MG63 (cell line): ENCODE measurements at places on chromosomes 1 and 21.

DNA sequence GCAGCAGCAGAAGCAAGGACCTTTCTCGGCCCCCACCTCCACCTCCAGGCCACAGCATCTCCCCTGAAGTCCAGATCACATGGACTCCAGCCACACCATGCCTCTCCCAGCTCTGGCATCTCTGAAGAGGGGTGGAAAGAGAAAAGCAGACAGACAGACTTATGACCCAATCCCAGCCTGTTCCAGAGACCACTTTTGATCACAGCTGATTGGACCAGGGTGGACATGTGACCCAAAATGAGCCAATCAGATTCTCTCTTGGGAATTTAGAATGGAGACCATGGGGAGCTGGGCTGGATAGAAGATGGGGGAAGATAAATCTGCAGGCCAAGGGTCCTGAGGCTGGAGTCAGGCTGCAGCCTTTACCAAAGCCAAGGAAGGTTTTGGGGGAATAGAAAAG is 16.4 kb downstream of the HTR1D start:
- DNase-seq, result no peak

DNA sequence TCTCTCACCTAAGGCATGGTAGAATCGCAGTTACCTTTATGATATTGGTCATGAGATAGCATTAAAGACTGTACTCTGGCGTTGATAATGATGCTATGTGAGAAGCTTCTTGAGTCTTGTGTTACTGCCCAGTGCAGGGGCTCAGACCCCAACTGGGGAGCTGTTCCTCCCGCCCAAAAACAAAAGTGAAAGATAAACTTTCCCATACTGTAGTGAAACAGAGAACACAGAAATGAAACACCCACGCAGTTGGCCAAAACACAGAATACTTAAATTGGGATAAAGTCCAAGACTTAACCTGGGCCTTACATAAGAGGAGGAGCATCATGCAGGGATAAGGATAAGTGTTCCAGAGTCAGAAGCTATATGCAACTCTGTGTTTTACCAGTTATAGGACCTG is 130.6 kb downstream of the HHIPL2 start:
- DNase-seq, result no peak

DNA sequence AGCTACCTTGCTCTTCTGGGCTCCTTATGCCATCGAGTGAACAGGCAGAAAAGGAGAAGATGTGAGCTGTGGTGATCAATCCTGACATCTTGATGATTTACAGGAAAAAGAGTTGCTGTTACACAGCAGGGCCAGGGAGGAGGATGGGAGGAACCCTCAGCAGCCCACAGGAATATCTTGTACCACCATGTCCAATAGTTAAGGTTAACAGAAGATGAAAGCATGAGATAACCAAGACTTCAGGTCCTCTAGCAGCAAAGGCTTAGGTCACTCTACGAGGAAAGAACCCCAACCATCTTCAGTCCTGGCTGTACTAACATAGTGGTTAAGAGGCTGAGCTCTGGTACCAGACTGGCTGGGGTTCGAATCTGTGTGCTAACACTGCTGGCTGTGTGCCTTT is 12.1 kb upstream of the SELENBP1 start:
- DNase-seq, result no peak

GRCh38 chr1:180262628-180263488 is 32.8 kb downstream of the LHX4 start:
- no peak for DNase-seq

GRCh38 chr1:218480588-218481099 is 135.5 kb downstream of the TGFB2 start:
- DNase-seq, result no peak

- no peak for DNase-seq
Observed at GRCh38 chr1:20819818-20820217, 32.7 kb upstream of the HP1BP3 start.

GRCh38 chr1:19169642-19170041 is 40.4 kb downstream of the UBR4 start:
- DNase-seq, result no peak

GRCh38 chr1:196407358-196408051 is 200.7 kb downstream of the KCNT2 start:
- no peak for DNase-seq

GRCh38 chr1:247639381-247639981 is 34.1 kb downstream of the OR2G3 start:
- DNase-seq, result peak; percentile 40

- DNase-seq, result no peak
Observed at GRCh38 chr1:169995993-169996392, 78.5 kb downstream of the KIFAP3 start.

DNA sequence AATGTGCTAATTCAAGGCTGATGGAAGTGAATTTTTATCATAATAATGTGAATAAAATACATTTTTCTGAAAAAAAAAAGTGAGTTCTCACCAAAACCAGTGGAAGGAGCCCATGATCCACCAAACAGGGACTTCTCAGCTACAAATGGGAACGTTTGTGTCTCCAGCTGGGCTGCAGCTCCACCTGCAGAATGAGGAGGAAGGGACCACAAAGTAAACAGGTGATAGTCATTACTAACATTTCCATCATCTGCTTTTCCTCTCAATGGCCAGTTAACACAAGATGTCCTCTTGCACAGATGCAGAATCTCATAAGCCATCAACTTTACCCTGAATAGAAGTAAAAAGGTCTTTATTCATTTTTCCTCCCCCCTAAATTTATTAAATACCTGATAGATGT is 246.2 kb downstream of the MRPL39 start:
- no peak for DNase-seq
